T follicular helper cell (primary cell): ENCODE measurements at places on chromosomes 2 and 18.

DNA sequence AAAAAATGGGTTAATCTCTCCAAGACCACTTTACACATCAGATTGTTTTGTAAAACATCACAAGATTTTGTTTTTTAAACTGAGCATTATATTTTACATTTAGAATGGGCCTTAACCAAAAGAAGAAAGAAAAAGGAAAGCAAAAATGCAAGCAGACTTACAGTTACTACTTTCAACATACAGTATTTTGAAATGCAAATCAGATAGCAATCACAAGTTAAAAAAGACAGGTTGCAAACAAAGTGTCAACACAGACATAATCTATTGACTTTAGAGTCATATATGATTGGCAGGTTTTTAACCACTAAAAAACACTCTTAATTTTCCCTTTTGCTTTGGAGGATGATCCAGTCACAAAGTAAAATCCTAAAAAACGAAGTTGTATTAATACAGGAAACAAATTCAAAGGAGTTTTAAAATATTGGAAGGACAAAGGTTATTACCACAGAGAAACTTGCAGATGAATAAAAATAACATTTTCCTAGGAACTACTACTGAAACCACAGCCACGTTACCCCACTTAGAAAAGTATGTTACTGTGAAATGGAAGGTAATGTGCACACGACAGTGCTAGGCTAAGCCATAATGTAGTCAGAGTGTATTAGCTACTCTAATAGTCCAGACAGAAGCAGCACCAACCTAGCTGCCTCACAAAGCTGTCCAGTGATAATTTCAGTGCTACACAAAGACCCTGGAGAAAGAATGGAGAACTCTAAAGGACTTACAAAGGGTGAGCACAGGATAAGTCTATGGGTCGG, 22.9 kb downstream of the DARS1 start:
- no peak for DNase-seq

DNA sequence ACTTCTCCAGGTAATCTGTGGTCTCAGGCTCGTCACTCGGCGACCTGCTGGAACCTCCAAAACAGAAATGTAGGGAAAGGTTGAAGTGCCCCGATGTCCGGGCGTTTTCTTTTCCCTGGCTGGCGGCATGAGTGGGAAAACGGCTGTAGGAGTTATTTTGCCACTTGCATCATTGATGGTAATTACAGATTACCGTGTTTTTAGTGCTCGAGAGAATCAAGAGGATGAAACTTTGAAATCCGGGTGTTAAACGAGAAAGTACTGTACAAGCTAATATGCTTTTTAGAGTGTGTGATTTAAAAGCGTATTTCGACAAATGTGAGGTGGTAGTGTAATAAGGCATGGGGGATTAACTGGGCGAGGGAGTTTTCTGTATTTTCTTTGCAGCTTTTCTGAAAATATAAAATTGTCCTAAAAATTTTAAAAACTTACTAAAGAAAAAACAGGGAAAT, 819 bp downstream of the GRHL1 start:
- no peak for DNase-seq

DNA sequence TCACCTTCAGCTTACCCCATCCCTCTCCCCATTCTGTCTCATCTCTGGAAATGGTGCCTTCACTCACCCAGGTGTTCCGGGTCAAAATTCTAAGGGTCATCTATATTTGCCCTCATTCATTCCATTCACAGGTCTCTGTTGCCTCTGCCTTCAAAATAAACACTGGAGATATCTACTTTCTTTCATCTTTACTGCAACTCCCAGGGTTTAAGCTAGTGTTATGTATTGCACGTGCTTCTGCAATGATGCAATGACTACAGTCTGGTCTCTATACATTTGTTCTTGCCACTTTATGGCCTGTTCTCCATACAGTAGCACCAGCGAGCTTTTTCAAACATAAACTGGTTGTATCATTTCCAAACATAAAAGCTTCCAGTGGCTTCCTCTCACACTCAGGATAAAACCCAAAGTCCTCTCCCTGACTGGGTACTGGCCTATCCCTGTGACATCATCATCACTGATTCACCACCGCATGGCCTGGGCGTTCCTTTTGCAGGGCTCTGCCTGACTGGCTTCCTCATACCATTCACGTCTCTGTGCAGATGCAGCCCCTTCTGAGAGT, 14.3 kb downstream of the DSG2 start:
- no peak for DNase-seq

- DNase-seq, result no peak
Observed at GRCh38 chr18:76498064-76498463, 3.0 kb upstream of the ZNF516 start.
